ENCODE measurements at places on chromosomes 16 and 17. TPM values are rescaled to one million over a fixed set of nuclear protein-coding genes. Genes with fewer than 3 reads are reported as not detected.

DNA sequence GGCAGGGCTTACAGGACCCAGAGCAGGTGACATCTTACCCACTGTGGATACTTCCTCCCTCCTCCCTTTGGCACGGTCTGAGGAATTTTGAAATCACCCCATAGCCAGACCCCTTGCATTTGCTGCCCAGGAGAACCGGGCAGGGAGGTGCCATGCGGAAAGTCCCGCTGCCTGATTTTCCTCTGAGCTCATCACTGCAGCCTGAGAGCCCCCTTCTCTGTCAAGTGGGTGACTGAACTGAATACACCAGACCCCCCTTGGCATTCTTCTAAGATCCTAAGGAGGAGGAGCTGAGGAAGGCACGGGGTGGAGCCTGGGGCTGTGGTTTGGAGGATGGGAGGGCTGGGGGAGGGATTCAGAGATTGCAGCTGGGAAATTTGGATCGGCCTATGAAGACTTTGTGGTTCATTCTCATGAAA, 173.4 kb downstream of the RAB11FIP4 start:
- H3K27me3 ChIP-seq: peaks cover 40% of the 10 kb centered on the region
- no peak for DNase-seq
- H3K36me3 ChIP-seq: no peaks in the 10 kb centered on the region
- H3K4me1 ChIP-seq: no peaks in the 10 kb centered on the region
- no peak overlapping the region for H3K27ac ChIP-seq

DNA sequence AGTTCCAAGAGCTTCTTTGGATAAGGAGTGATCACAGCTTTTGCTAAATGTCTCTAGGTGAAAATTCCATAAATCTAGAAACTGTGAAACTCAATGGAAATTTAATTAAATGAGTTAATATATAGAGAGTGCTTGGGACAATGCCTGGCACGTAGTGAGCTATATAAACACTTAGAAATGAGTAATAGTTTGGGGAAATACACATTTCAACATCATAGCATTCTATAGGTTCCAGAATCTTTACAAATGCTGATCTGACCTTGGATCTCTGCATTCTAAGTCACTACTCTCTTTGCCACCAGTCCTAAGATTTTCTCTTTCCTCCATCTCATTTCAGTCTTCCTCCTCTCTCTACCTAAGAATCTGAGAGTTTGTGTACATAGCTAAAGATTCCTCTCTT, 175.6 kb downstream of the SOX9 start:
- no peaks in the 10 kb centered on the region for H3K36me3 ChIP-seq
- H3K27ac ChIP-seq: no peak overlapping the region
- no peak overlapping the region for H3K4me3 ChIP-seq
- no peaks in the 10 kb centered on the region for H3K27me3 ChIP-seq
- H3K4me1 ChIP-seq: no peaks in the 10 kb centered on the region

Gene MYH2
- total RNA-seq: not detected

- H3K27me3 ChIP-seq: no peaks in the 10 kb centered on the region
- DNase-seq: no peak
- no peak overlapping the region for H3K27ac ChIP-seq
- H3K4me1 ChIP-seq: peaks cover 46% of the 10 kb centered on the region
- peaks cover 5% of the 10 kb centered on the region for H3K36me3 ChIP-seq
Observed at GRCh38 chr17:44120851-44121605, 2.4 kb downstream of the HDAC5 start.

DNA sequence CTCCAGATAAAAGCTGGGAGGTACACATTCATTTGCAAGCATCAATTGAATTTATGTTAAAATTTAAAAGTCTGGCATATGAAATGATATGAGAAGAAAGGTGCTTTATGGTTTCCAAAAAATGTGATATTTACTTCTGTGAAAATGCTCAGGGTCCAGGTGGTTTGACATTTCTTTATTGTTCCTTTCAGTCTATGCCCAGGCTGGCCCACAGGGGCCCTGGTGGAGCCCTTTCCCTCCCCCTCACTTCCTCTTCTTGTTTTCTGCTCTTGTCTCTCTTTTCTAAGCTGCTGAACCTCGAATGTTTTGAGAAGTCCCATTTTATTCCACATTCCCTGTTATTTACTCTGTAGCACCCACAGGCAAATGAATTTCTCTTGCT, 127.8 kb downstream of the HS3ST3B1 start:
- H3K27ac ChIP-seq: peak overlapping the region; percentile 75
- H3K27me3 ChIP-seq: no peaks in the 10 kb centered on the region
- peaks cover 47% of the 10 kb centered on the region for H3K4me1 ChIP-seq
- DNase-seq: no peak
- H3K36me3 ChIP-seq: no peaks in the 10 kb centered on the region

Gene TMIGD1
- not detected for total RNA-seq

- no peak overlapping the region for H3K4me3 ChIP-seq
- no peak for DNase-seq
- no peaks in the 10 kb centered on the region for H3K4me1 ChIP-seq
- no peaks in the 10 kb centered on the region for H3K27me3 ChIP-seq
- H3K27ac ChIP-seq: no peak overlapping the region
Observed at GRCh38 chr16:55115506-55115905, 184.8 kb downstream of the IRX5 start.

DNA sequence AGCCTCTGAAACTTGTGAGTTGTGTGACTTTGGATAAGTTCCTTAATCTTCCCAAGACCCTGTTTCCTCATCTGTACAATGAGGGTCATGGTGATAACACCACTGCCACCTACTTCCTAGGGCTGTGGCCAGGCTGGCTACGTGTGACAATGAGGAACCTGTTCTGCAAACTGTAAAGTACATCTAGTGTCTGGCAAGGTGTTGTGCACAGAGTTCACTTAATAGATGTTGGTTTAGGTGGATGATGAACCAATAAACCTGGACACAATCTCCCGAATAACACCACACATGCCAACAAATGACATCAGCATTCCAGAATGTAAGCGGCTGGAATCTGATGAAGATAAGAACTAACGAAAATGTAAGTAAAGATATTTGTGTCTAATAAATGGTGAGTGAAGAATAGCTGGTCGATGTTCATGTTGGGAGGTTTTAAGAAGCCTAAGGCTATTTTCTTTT, 82.3 kb downstream of the MARCHF10 start:
- no peaks in the 10 kb centered on the region for H3K27me3 ChIP-seq
- no peak overlapping the region for H3K4me3 ChIP-seq
- H3K27ac ChIP-seq: peak overlapping the region; percentile 86
- peaks cover 4% of the 10 kb centered on the region for H3K4me1 ChIP-seq
- DNase-seq: no peak
- no peaks in the 10 kb centered on the region for H3K36me3 ChIP-seq

GRCh38 chr16:30858829-30859423, 35.0 kb downstream of the BCL7C start:
- H3K4me3 ChIP-seq: no peak overlapping the region
- H3K4me1 ChIP-seq: no peaks in the 10 kb centered on the region
- DNase-seq: no peak
- no peaks in the 10 kb centered on the region for H3K36me3 ChIP-seq
- H3K27ac ChIP-seq: no peak overlapping the region

DNA sequence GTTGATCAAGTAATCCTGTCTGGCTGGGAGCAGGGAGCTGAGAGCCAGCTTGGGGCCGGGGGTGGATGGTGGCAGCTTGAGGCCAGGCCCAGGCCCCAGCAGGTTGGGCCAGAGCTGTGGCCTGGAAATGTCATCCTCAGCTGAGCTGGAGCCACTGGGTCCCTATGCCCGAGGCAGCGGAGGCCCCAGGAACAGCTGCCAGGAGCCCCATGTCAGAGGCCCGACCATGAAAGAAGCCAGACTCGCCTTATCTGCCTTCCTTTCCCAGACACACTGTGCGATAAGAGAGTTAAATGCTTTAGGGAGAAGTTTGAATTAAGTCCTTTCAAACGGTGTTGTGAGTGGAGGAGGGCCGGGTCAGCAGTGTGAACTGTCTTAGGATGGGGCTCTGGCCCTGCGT, 3.5 kb downstream of the SMTNL2 start:
- DNase-seq: no peak
- no peaks in the 10 kb centered on the region for H3K36me3 ChIP-seq
- no peak overlapping the region for H3K27ac ChIP-seq
- peaks cover 59% of the 10 kb centered on the region for H3K27me3 ChIP-seq
- no peak overlapping the region for H3K4me3 ChIP-seq
- H3K4me1 ChIP-seq: no peaks in the 10 kb centered on the region

DNA sequence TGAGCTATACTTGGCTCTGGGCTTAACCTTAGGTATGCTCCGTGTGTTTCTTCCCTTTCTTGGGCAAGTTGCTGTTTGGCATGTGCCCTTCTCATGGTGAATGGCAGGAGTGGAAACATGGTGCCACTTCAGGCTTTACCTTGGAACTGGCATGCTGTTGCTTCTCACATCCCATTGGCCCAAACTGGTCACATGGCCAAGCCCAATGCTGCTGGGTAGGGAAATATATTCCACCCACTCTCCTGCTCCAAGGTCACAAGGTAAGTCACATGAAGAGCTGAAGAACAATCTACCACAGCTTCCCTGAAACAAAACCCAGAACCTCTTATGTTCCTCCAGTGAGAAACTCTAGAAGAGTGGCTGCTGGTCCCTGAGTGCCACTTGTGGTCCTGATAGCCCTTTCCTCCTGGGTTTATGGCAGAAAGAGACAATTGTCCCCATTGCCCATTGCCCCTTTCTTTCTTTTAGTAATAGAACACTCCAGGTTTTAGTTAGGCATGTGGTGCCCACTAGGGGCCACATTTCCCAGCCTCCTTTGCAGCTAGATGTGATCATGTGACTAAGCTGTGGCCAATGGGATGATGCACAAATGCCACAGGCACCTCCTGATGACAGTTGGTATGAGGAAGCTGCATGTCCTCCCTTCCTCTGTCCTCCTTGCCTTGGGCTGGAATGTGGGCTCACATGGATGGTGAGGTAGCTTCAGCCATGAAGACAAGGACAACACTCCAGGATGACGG, 50.3 kb downstream of the MEOX1 start:
- no peak overlapping the region for H3K4me3 ChIP-seq
- no peaks in the 10 kb centered on the region for H3K4me1 ChIP-seq
- no peaks in the 10 kb centered on the region for H3K27me3 ChIP-seq
- no peak for DNase-seq
- no peak overlapping the region for H3K27ac ChIP-seq

GRCh38 chr16:57883480-57883879, 81.2 kb upstream of the KIFC3 start:
- no peak overlapping the region for H3K4me3 ChIP-seq
- no peaks in the 10 kb centered on the region for H3K36me3 ChIP-seq
- DNase-seq: no peak
- H3K27me3 ChIP-seq: peaks cover 51% of the 10 kb centered on the region
- no peaks in the 10 kb centered on the region for H3K4me1 ChIP-seq

DNA sequence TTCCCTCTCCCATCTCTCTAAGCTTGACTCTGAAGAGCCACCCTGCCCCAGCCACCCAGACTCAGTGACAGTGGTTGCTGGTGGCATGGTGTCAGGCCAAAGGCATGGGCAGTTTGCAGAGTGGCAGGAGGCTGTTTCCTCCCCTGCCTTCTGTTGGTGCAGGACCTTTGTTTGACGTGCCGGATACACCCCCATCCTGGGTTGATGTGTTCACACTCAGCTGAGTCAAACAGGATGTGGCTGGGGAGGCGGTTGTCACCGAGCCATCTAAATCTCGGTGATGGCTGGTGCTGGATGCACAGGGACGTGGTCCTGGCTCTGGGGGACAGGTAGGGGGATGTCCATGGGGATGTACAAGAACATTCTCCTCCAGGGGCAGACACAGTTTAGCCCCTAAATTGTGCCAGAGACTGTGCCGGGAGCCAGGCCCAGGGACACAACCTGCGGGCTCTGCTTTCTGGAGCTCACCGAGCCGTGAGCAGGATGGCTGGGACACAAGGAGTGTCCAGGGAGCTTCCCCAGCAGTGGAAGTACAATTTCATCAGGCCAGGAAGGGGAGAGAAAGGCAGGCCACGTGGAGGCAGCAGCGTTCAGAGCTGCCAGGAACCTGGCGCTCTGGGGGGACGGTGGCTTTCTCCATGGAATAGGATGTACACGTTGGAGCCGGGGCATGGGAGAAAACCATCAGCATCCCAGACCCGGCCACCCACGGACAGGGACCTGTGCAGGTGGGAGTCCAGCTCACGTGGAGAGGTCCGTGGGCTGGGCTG, 264.2 kb downstream of the SEC14L1 start:
- H3K27me3 ChIP-seq: no peaks in the 10 kb centered on the region
- H3K4me1 ChIP-seq: peaks cover 76% of the 10 kb centered on the region
- DNase-seq: peak; percentile 79
- peak overlapping the region; percentile 84 for H3K27ac ChIP-seq
- no peaks in the 10 kb centered on the region for H3K36me3 ChIP-seq

DNA sequence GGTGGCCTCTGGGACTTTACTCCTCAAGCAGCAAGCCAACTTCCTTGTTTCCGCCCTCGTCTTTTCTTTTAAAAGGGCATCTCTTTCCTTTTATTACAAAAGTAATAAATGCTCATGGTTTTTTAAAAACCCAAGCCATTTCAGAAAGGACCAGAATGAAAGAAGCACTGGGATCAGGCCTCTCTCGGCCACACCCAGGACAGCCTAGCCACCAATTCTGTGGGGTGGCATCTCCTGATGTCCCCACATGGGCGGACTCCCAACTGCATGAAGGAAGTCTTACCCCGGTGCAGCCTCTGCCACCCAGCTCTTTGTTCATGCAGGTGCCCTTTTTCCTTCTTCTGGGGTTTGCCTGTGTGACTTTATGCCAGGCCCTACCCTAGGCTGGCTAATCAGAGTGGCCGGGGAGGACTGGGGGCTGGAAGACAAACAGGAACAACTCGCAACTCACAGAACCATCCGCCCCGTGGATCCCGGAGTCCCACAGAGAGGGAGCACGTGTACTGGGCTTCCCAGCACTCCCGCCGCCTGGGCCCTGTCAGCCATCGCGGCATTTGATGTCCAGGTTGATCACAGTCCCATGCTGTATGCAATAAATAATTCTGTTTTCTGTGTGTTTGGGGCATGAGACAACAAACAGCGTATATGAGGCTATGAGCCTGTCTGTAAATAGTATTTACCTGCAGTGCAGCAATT, 2.6 kb upstream of the RASD1 start:
- H3K27ac ChIP-seq: no peak overlapping the region
- peaks cover 52% of the 10 kb centered on the region for H3K27me3 ChIP-seq
- no peak for DNase-seq
- H3K4me3 ChIP-seq: no peak overlapping the region
- no peaks in the 10 kb centered on the region for H3K36me3 ChIP-seq

DNA sequence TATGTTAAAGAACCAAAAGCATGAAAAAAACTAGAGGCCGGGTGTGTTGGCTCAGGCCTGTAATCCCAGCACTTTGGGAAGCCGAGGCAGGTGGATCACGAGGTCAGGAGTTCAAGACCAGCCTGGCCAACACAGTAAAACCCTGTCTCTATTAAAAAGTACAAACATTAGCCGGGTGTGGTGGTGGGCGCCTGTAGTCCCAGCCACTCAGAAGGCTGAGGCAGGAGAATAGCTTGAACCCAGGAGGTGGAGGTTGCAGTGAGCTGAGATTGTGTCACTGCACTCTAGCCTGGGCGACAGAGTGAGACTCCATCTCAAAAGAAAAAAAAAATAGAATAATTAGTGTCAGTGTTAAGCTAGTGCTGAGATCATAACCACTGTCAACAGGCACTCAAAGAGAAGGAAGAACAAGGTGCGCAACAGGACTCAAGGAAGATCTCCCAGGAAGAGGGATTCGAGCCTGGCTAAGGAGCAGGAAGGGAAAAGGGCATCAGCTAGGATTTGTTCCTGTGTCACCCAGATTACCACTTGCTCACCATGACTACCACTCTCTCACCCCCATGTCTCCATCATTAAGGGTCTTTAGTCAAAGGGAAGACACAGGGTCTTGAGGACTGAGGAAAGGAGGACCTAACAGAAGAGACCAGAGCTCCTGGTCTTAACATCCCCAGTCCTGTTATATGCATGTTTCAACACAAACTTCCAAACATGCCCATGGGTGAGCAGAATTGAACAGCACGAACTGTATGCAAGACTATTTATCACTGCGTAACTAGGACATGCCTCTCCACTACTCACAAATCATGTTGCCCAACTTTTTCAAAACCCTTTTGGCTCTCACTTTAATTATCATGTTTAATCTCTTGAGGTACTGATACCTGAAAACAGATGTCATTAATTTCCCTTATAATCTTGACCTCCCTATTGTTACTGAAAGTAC, 88.3 kb upstream of the PLEKHM1 start:
- no peaks in the 10 kb centered on the region for H3K27me3 ChIP-seq
- H3K36me3 ChIP-seq: peaks cover 6% of the 10 kb centered on the region
- no peak overlapping the region for H3K4me3 ChIP-seq
- no peak for DNase-seq

Data from T-cell (primary cell).